Left ventricle myocardium inferior (tissue), 1 donor: ENCODE measurements at places on chromosomes 12 and 14. TPM values are rescaled to one million over a fixed set of nuclear protein-coding genes. Genes with fewer than 3 reads are reported as not detected.

ST8SIA1 gene
- total RNA-seq = 2.1 TPM

BCL11B gene
- total RNA-seq = 0.11 TPM

CHGA gene
- total RNA-seq = not detected

ETV6 gene
- total RNA-seq = 16.9 TPM

DPPA3 gene
- not detected for total RNA-seq

USP15 gene
- 58.0 TPM for total RNA-seq

SOCS2 gene
- total RNA-seq = 16.6 TPM

TEX52 gene
- not detected for total RNA-seq

TOMM20L gene
- not detected for total RNA-seq

DNA sequence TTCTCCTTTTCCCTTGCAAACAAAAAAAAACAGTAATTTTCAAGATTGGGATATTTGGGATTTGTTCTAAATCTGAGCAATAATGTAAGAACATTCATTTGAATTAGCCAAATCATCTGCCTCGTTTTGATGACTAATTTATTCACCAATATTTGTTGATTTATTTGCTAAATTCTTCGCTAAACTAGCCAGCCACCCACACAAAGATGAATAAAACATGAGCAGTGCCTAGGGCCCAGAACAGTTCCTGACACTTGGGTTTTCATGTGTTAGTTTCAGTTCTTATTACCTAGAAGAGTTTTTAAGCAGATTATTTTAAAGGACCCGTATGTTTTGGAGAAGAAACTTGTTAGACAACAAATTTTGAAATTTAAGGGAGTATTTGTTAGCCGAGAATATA lies 1.4 kb downstream of the ETNK1 start:
- peak overlapping the region; percentile 95 for H3K27ac ChIP-seq
- DNase-seq = no peak
- H3K27me3 ChIP-seq = no peaks in the 10 kb centered on the region
- peaks cover 63% of the 10 kb centered on the region for H3K4me1 ChIP-seq
- H3K4me3 ChIP-seq = peak overlapping the region; percentile 94

GRCh38 chr14:81009346-81009745 lies 53.9 kb downstream of the TSHR start:
- no peak overlapping the region for H3K27ac ChIP-seq
- peaks cover 9% of the 10 kb centered on the region for H3K4me1 ChIP-seq
- H3K27me3 ChIP-seq = no peaks in the 10 kb centered on the region
- no peak overlapping the region for H3K4me3 ChIP-seq
- DNase-seq = no peak

DNA sequence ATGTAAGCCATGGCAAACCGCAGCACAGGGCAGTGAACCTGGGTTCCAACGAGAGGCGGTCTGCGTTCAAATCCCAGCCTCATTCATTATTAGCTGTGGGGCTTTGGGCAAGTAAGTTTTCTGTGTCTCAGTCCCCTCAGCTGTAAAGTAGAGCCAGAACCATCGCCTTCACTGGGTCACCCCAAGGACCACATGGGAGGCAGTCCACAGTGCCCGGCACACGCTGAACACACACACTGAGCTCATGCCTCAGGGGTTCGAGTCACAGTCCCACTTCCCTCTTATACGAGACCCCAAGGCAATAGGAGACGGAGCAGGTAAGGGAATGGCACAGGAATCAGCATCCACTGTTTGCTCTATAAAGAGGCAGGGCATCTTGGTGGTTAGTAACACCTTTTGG lies 19.1 kb downstream of the LRTM2 start:
- no peak overlapping the region for H3K27ac ChIP-seq
- no peaks in the 10 kb centered on the region for H3K4me1 ChIP-seq
- DNase-seq = no peak
- peaks cover 57% of the 10 kb centered on the region for H3K27me3 ChIP-seq

DNA sequence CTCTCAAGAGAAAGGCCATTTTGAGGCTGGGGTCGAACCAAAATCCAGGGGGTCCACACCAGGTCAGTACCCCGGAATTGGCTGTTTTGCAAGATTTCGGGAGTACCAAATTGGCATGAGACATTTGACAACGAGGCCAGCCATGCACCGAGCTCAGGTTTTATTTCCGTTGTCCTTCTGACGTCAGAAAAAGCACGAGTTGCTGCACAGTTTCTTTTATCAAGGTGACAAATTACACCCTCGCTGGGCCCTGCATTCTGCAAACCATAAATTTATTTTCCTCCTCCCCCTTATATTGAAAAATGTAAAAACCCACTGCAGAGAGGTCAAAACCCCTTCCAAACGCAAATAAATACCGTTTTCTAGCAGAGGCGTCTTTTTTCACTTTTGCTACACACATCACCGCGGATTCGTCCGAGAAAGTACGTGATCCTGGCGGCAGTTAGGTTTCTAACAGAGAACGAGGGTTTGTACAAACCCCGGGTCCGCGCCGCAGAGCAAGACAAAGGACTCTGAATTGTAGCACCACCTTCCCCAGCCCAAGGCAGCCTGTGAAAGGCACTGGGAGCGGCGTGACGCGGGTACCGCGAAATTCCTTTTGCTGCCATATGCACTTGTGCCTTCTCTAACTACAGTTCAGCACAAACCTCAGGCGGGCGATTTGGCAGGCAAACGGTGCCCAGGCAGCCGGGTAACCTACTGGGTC lies 1.8 kb downstream of the SLC38A1 start:
- H3K4me3 ChIP-seq = peak overlapping the region; percentile 77
- H3K27ac ChIP-seq = peak overlapping the region; percentile 86
- peaks cover 37% of the 10 kb centered on the region for H3K27me3 ChIP-seq
- peaks cover 70% of the 10 kb centered on the region for H3K4me1 ChIP-seq
- DNase-seq = peak; percentile 57
- no peaks in the 10 kb centered on the region for H3K36me3 ChIP-seq

DNA sequence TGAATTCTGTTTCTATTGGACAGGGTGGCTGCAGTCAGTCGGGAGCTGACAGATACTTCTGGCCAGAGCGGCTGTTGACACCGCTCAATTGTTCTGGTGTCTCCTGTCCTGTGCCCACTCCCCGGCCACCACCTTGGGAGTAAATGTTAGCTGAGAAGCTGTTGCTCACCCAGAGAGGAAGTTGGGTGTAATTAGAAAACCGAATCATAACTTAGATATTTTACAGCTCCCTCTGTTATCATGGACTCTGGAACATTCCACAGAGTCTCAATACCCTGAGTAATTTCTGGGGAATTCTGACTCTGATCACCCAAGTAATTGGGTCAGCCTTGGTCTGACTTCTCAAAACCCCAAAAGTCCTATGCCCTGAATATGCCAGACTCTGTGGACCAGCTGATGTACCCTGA lies 58.3 kb upstream of the RFLNA start:
- DNase-seq = no peak
- H3K36me3 ChIP-seq = no peaks in the 10 kb centered on the region
- peaks cover 25% of the 10 kb centered on the region for H3K27me3 ChIP-seq
- H3K4me1 ChIP-seq = no peaks in the 10 kb centered on the region
- H3K4me3 ChIP-seq = no peak overlapping the region
- no peak overlapping the region for H3K27ac ChIP-seq

GRCh38 chr12:39588348-39588747 lies 31.3 kb downstream of the ABCD2 start:
- peaks cover 17% of the 10 kb centered on the region for H3K36me3 ChIP-seq
- DNase-seq = no peak
- H3K4me3 ChIP-seq = no peak overlapping the region
- H3K4me1 ChIP-seq = peaks cover 5% of the 10 kb centered on the region
- no peak overlapping the region for H3K27ac ChIP-seq

- H3K4me3 ChIP-seq = no peak overlapping the region
- no peak overlapping the region for H3K27ac ChIP-seq
- H3K27me3 ChIP-seq = peaks cover 65% of the 10 kb centered on the region
- H3K36me3 ChIP-seq = no peaks in the 10 kb centered on the region
- no peak for DNase-seq
Measured at GRCh38 chr12:108123402-108123801, 5.7 kb upstream of the WSCD2 start.

DNA sequence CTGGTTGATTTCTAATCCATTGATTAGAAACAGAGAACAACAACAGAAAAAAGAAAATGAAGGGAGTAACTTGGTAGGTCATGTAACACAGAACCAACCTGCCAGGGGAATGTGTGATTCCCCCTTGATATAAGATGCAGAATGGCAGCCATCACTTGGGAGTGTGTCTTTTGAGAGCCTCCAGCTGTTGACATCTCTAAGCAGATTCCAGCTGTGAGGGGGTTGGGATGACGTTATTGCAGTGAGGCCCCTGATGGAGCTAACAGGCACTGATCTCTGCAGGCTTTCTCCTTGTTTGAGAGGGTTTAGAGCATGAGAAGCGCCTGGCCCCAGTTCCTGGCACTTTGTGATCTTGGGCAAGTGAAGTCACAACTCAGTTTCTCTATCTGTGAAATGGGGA lies 124.9 kb downstream of the PELI2 start:
- no peak overlapping the region for H3K4me3 ChIP-seq
- no peaks in the 10 kb centered on the region for H3K4me1 ChIP-seq
- H3K36me3 ChIP-seq = no peaks in the 10 kb centered on the region

GRCh38 chr14:75399843-75400775 lies 27.7 kb upstream of the JDP2 start:
- no peak overlapping the region for H3K4me3 ChIP-seq
- peak; percentile 90 for DNase-seq
- H3K27me3 ChIP-seq = no peaks in the 10 kb centered on the region
- H3K27ac ChIP-seq = peak overlapping the region; percentile 80
- H3K4me1 ChIP-seq = peaks cover 29% of the 10 kb centered on the region
- H3K36me3 ChIP-seq = no peaks in the 10 kb centered on the region

- H3K36me3 ChIP-seq = no peaks in the 10 kb centered on the region
- DNase-seq = no peak
- H3K4me3 ChIP-seq = no peak overlapping the region
- H3K27ac ChIP-seq = no peak overlapping the region
Measured at GRCh38 chr12:128976120-128976738, 123.0 kb downstream of the GLT1D1 start.

DNA sequence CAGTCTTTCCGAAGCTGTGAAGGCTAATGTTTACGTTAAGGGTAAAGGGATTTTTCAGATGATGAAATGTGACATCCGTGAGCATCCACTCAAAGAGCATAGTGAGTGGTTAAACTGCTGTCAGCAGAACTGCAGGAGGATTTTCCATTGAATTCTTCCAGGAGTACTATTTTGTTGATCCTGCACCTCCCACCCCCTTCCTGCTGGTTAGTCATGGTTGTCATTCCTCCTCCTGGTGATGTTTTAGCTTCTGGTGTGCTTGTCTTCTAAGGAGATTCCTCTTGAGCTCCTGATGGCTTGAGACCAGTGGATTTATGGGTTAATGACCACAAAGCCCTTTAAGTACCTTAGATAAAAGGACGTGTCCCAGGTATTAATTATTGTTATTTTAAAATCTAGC lies 2.4 kb upstream of the GPRC5D start:
- no peak overlapping the region for H3K4me3 ChIP-seq
- H3K4me1 ChIP-seq = no peaks in the 10 kb centered on the region
- no peaks in the 10 kb centered on the region for H3K27me3 ChIP-seq

DNA sequence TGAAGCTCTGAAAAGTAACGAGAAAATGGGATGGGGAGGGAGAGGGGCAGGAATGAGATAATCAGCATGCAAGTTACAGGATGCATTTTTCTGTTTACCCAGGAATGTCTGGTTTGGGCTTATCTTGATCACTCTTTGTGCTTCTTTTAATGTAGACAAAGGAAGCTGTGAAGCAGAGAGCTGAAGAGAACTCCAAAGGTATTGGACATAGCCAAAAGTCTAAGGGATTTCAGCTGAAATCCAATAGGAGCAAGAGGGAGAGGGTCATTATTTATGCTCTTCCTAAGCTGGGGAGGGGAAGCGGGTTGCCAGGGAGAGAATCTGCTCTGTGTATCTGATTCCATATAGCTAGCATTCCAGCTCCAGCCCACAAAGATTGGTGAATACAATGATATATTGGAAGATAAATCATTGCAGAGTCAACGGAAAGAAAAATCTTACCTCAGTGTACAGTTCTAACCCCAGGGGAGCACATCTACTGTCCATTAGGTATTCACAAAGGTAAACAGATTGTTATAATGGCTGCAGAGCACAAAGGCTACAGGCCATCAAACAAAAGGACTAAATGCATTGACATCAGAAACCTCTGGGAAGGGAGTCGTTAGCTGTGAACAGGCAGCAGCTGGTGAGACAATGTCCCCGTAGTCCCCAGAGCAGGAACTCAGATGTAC lies 61.0 kb upstream of the PELI2 start:
- no peak overlapping the region for H3K27ac ChIP-seq
- H3K27me3 ChIP-seq = peaks cover 19% of the 10 kb centered on the region
- H3K4me1 ChIP-seq = no peaks in the 10 kb centered on the region
- no peak for DNase-seq
- no peaks in the 10 kb centered on the region for H3K36me3 ChIP-seq
- H3K4me3 ChIP-seq = no peak overlapping the region

DNA sequence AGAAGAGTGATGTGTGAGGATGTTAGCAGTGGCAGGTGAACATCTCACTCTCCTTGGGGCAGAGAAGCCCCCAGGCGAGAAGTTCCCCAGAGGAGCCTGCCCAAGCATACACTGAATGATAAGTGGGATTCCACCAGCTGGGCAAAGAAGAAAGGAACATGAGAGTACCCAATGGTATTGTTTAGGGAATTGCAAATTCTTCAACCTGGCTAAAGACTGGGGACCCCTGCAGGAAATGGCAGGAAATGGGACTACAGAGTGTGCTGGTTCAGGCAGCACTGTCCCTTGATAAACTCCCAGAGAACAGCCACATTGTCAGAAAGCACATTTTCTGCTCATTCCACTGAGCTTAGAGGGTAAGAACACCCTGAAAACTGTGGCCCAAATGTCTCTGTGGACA lies 121.3 kb downstream of the RPS29 start:
- no peaks in the 10 kb centered on the region for H3K4me1 ChIP-seq
- no peak overlapping the region for H3K27ac ChIP-seq
- no peak overlapping the region for H3K4me3 ChIP-seq
- H3K36me3 ChIP-seq = no peaks in the 10 kb centered on the region
- peaks cover 22% of the 10 kb centered on the region for H3K27me3 ChIP-seq

DNA sequence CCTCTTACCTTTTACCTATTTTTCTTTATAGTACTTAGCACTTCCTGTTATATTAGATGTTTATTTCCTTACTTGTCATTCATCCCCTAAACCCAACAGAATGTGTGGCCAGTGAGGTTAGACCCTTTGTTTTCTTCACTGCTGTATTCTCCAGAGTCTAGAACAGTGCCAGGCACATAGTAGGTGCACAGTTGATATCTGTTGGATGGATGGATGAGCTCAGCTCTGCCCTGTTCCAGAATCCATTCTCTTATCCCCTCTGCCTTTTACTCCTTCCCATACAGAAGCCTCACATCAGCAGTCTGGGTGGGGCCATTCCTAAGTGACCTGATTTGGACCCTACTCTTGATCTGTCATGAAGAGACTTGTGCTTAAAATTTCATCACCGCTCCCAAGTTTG lies 94.5 kb upstream of the DACT1 start:
- H3K36me3 ChIP-seq = peaks cover 26% of the 10 kb centered on the region
- H3K27ac ChIP-seq = no peak overlapping the region
- H3K27me3 ChIP-seq = no peaks in the 10 kb centered on the region
- no peak for DNase-seq

- H3K27ac ChIP-seq = no peak overlapping the region
- H3K4me3 ChIP-seq = no peak overlapping the region
- no peaks in the 10 kb centered on the region for H3K27me3 ChIP-seq
- no peak for DNase-seq
Measured at GRCh38 chr14:30054201-30054600, 126.6 kb upstream of the PRKD1 start.
